ENCODE measurements at places on chromosomes 7 and 10. TPM values are rescaled to one million over a fixed set of nuclear protein-coding genes. Genes with fewer than 3 reads are reported as not detected.

- H3K36me3 ChIP-seq, result no peaks in the 10 kb centered on the region
These were observed 7.1 kb downstream of the CRYGN start for GRCh38 chr7:151432658-151433521.

SPAG6 gene
- total RNA-seq, result not detected

DNA sequence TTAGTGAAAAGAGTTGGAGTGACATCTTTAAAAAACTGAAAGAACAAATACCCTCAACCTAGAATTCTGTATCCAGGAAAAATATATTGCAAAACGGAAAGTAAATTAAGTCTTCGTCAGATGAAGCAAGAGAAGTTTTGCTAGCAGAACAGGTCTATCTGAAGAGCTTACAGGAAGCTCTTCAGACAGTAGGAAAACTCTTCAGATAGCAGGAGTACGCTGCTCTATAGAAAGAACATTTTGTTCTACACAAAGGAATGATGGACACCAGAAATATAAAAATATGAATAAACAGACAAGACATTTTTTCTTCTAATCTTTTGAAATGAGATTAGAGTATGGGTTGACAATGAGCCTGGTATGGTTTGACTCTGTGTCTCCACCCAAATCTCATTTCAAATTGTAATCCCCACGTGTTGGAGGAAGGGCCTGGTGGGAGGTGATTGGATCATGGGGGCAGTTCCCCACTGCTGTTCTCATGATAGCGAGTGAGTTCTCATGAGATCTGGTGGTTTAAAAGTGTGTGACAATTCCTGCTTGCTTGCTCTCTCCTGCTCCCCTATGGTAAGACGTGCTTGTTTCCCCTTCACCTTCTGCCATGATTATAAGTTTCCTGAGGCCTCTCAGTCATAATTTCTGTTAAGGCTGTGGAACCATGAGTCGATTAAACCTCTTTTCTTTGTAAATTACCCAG lies 567.3 kb downstream of the AUTS2 start:
- H3K4me3 ChIP-seq, result no peak overlapping the region
- 0 out of 2 replicates have a peak, but pooled peaks cover 2% of the 10 kb centered on the region for H3K27me3 ChIP-seq
- no peaks in the 10 kb centered on the region for H3K36me3 ChIP-seq
- no peak for DNase-seq
- H3K27ac ChIP-seq, result no peak overlapping the region

DNA sequence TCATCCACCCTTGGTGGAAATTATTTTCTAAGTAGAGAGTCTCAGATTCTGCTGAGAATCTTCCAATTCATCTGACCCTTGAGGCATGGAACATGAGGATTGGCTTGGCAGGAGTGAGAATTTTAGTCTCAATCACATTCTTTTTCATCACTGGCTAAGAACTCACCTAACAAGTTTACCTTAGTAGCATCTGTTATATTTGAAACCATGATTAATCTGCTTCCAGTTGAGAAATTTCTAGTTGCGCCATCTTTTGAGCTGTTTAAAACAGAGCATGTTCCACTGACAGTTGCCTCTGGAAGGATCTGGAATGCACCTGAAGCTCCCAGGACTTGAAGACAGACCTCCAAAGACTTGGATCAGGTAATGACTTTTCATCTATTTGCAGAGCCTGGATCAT lies at the start of gene LIPK:
Gene LIPK (plus strand): TSS at position 292 of the 400 bp plus-strand sequence. CDS start 18,295 bp downstream, outside the sequence.
- H3K27ac ChIP-seq, result no peak within 1 kb of the TSS
- no peaks in the 10 kb centered on the region for H3K36me3 ChIP-seq

DNA sequence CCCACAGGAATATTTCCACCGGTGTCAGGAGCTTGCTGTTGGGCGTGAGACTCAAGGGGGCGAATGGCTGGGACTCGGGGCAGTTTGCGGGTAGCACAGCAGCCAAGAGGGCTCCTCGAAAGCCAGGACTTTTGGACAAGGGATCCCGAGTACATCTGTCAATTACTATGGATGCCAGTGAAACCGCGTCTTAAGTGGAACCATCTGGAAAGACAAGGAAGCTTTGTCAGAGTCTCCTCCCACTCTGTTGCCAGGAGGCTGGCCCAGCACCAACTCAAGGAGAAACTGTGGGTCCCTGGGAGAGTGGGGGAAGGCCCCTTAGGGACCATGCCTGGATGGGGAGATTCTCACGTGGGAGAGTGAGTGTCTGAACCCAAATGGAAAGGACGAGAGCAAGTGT lies 57.1 kb downstream of the C10orf143 start:
- H3K4me3 ChIP-seq, result no peak overlapping the region
- no peaks in the 10 kb centered on the region for H3K27me3 ChIP-seq
- no peaks in the 10 kb centered on the region for H3K4me1 ChIP-seq
- DNase-seq, result peak; percentile 59
- no peak overlapping the region for H3K27ac ChIP-seq

TUBB8 gene
- total RNA-seq, result not detected

- H3K36me3 ChIP-seq, result no peaks in the 10 kb centered on the region
- DNase-seq, result no peak
- H3K4me3 ChIP-seq, result no peak overlapping the region
- H3K27ac ChIP-seq, result no peak overlapping the region
These were observed 381.3 kb downstream of the NRG3 start for GRCh38 chr10:82256275-82256674.

DNA sequence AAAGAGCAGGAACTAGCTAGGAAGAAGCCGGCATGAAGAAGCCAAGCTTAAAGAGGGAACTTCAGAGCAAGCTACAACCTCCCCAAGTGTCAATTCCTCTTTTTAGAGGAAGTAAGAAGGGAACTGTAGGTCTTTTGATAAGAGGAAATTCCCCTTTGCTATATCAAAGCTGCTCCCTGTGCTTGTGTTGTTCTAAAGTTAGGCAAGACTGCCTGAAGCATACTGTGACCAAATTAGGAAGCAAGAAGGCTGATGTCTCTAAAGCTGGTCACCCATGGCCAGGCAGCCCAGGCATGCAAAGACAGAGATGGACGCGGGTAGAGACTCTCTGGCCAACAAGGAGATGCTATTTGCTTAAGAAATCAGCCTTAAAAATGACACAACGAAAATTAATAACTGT lies 87.9 kb downstream of the RNF216 start:
- peak; percentile 62 for DNase-seq
- no peaks in the 10 kb centered on the region for H3K27me3 ChIP-seq
- no peaks in the 10 kb centered on the region for H3K36me3 ChIP-seq
- peak overlapping the region; percentile 53 for H3K4me3 ChIP-seq
- H3K27ac ChIP-seq, result peak overlapping the region; percentile 99
- peaks cover 77% of the 10 kb centered on the region for H3K4me1 ChIP-seq

GRCh38 chr10:96690755-96691730 lies 29.3 kb downstream of the PIK3AP1 start:
- no peaks in the 10 kb centered on the region for H3K27me3 ChIP-seq
- no peaks in the 10 kb centered on the region for H3K36me3 ChIP-seq
- 0 out of 2 replicates have a peak, but pooled peaks cover 5% of the 10 kb centered on the region for H3K4me1 ChIP-seq
- H3K27ac ChIP-seq, result no peak overlapping the region

DNA sequence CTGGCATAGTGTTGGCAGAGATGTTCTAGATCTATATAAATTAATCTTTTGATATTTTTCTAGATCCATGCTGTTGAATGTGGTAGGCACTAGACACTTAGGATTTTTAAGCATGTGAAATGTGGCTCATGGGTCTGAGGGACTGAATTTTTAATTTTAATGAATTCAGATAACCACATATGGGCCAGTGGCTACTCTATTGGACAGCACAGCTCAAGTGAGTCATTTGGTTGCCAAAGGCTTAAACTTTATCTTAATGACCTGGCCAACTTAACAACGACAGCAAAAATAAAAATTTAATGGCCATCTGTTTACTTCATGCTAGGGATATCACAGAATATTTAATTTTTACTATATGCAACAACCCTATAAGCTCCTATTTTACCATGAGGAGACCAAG lies 61.4 kb downstream of the CDK14 start:
- H3K4me1 ChIP-seq, result peaks cover 42% of the 10 kb centered on the region
- DNase-seq, result no peak
- no peaks in the 10 kb centered on the region for H3K36me3 ChIP-seq
- H3K27me3 ChIP-seq, result no peaks in the 10 kb centered on the region

GRCh38 chr7:118575393-118575948 lies 351.0 kb downstream of the ANKRD7 start:
- H3K27me3 ChIP-seq, result no peaks in the 10 kb centered on the region
- DNase-seq, result no peak
- no peaks in the 10 kb centered on the region for H3K4me1 ChIP-seq

NPSR1 gene
- not detected for total RNA-seq

DNA sequence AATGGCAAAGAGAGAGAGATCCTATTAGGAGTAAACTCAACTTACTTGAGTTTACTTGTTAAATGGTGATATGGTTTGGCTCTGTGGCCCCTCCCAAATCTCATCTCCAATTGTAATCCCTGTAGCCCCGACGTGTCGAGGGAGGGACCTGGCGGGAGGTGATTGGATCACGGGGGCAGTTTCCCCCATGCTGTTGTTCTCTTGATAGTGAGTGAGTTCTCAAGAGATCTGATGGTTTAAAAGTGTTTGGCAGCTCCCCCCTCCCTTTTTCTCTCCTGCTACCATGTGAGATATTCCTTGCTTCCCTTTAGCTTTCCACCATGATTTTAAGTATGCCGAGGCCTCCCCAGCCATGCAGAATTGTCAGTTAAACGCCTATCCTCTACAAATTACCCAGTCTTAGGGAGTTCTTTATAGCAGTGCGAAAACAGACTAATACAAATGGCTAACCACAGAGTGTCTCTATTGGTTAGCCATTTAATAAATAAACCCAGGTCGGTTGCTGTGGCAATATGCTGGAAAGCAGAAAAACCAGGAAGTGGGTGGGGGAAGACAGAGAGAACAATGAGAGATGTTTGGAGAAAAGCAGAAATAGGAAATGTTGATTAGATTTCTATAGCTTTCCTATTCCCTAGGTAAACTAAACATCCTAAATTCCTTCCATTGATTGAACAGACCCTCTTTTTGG lies 3.0 kb upstream of the STMP1 start:
- no peak overlapping the region for H3K4me3 ChIP-seq
- H3K27ac ChIP-seq, result no peak overlapping the region
- peaks cover 9% of the 10 kb centered on the region for H3K4me1 ChIP-seq
- no peaks in the 10 kb centered on the region for H3K36me3 ChIP-seq

- H3K27me3 ChIP-seq, result no peaks in the 10 kb centered on the region
- no peaks in the 10 kb centered on the region for H3K36me3 ChIP-seq
- H3K4me3 ChIP-seq, result no peak overlapping the region
- DNase-seq, result peak; percentile 3
- no peak overlapping the region for H3K27ac ChIP-seq
- no peaks in the 10 kb centered on the region for H3K4me1 ChIP-seq
These were observed 129.2 kb downstream of the KCND2 start for GRCh38 chr7:120402079-120402767.

ADAM12 gene
- 141 TPM for total RNA-seq

DNA sequence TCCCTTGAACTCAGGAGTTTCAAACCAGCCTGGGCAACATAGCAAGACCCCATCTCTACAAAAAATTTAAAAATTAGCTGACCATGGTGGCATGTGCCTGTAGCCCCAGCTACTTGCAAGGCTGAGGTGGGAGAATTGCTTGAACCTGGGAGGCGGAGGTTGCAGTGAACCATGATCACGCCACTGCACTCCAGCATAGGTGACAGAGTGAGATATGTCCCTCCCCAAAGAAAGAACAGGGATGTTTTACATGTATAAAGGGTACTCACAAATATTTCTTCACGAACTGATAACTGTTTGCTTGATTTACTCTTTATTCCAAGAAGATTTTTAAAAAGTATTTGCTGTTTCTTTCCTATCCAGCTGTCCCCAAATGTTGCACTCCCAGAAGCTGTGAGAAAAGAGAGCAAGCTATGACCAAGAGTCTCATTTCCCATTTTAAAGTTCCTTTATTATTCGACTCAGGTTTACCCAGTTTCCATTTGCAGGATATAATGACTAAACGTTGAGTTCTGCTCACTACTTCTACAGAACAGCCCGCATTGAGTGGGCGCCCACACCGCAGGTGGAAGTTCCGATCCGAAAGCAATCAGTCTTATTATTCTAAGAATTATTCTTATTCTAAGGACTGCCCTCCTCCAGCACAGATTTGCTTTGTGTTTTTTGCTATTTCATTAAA lies 90.7 kb downstream of the APBB1IP start:
- H3K4me1 ChIP-seq, result no peaks in the 10 kb centered on the region
- no peak overlapping the region for H3K27ac ChIP-seq
- peaks cover 19% of the 10 kb centered on the region for H3K36me3 ChIP-seq

AIFM2 gene
- total RNA-seq, result 7.1 TPM

GRCh38 chr7:27124096-27124901 lies 6.3 kb downstream of the HOXA4 start:
- H3K27ac ChIP-seq, result no peak overlapping the region
- no peaks in the 10 kb centered on the region for H3K4me1 ChIP-seq
- no peak overlapping the region for H3K4me3 ChIP-seq
- no peak for DNase-seq
- no peaks in the 10 kb centered on the region for H3K36me3 ChIP-seq
- no peaks in the 10 kb centered on the region for H3K27me3 ChIP-seq

NXPH1 gene
- total RNA-seq, result not detected

GRCh38 chr7:45417268-45417667 lies 156.9 kb upstream of the ADCY1 start:
- no peaks in the 10 kb centered on the region for H3K36me3 ChIP-seq
- DNase-seq, result no peak
- H3K4me1 ChIP-seq, result no peaks in the 10 kb centered on the region

DNA sequence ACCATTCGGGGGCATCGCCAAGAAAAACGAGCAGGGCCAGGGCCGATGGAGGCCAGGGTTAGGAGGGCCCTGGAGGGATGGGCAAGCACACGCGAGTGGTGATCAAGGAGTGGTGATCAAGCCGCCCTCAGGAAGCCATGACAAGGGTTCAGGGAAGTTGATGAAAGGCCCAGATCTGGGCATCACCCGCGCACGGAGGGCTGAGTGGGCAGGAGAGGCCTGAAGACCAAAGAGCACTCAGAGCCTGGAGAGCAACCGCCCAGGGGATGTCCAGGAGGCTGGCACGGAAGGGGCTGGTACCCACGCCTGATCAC lies 114.6 kb downstream of the WDR37 start:
- H3K4me1 ChIP-seq, result no peaks in the 10 kb centered on the region
- no peak overlapping the region for H3K4me3 ChIP-seq
- H3K27ac ChIP-seq, result no peak overlapping the region
- H3K36me3 ChIP-seq, result no peaks in the 10 kb centered on the region
- no peaks in the 10 kb centered on the region for H3K27me3 ChIP-seq
- no peak for DNase-seq

DNA sequence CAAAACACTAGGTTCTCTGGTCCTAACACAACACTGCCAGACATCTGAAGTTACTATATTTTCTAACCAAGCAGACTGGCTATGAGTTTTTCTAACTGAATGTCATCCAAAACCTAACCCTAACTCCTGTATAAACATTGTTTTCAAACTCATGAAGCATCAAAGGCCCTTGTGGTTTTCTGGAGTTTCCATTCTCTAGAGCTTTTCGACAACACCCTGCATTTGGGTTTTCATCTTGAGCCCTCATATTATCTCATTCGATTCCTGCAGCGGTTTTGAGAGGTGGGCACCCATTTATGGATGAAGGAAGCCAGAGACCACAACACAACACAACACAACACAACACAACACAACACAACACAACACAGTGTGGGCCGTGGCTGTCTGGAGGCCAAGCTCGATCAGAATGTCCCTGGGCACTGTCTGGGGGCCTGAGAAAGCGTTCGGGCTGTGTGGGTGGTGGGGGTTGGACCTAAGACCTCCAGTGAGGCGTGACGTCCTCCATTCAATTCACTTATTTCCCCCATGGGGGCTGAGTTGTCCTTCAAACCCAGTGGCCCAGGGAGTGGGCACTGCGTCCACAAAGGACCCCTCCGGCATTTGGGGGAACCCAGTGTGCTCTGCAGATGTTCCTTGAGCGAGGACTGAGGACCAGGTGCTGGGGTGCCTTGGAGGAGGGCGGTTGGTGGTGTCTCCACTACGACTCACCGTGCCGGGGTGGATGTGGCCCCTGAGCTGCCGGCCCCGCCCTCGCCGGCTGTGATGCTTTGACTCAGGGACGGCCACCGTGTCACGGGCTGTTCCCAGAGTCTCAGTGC lies 490.4 kb downstream of the DNAJB6 start:
- no peaks in the 10 kb centered on the region for H3K4me1 ChIP-seq
- no peak for DNase-seq
- no peaks in the 10 kb centered on the region for H3K36me3 ChIP-seq
- no peak overlapping the region for H3K27ac ChIP-seq
- H3K27me3 ChIP-seq, result no peaks in the 10 kb centered on the region

Data from GM23248 (cell line).